ENCODE measurements at places on chromosomes 6 and 20.

- no peak overlapping the region for H3K4me3 ChIP-seq
- H3K27ac ChIP-seq = no peak overlapping the region
- H3K27me3 ChIP-seq = no peaks in the 10 kb centered on the region
- DNase-seq = no peak
- H3K36me3 ChIP-seq = no peaks in the 10 kb centered on the region
Measured at GRCh38 chr6:65505736-65506135, 201.3 kb downstream of the EYS start.

- peaks cover 17% of the 10 kb centered on the region for H3K4me1 ChIP-seq
- H3K27me3 ChIP-seq = no peaks in the 10 kb centered on the region
- H3K27ac ChIP-seq = no peak overlapping the region
- DNase-seq = no peak
- no peaks in the 10 kb centered on the region for H3K36me3 ChIP-seq
Measured at GRCh38 chr6:53982366-53983050, 128.7 kb upstream of the MLIP start.

DNA sequence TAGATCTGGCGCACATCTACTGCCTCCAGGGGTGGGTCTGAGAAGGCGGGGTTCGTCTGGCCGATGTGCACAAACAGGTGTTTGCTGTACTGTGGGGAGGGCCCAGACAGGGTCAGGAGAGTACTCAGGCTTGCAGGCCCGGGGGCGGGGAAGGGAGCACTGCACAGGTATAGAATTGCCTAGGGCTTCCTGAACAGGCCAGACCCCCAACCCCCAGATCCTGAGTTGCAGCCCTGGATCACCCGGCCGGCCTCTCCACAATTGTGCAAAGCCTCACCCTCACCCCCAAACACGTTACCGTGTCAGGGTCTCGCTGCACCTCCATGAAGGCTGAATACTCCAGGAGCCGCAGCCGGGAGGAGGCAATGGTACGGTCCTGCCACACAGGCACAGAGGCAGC is 7.8 kb downstream of the RPL10A start:
- peaks cover 10% of the 10 kb centered on the region for H3K4me1 ChIP-seq
- H3K27me3 ChIP-seq = no peaks in the 10 kb centered on the region
- DNase-seq = no peak
- H3K36me3 ChIP-seq = peaks cover 13% of the 10 kb centered on the region
- H3K27ac ChIP-seq = no peak overlapping the region

- H3K27me3 ChIP-seq = no peaks in the 10 kb centered on the region
- DNase-seq = no peak
- H3K4me3 ChIP-seq = no peak overlapping the region
- H3K4me1 ChIP-seq = no peaks in the 10 kb centered on the region
- H3K27ac ChIP-seq = no peak overlapping the region
- H3K36me3 ChIP-seq = no peaks in the 10 kb centered on the region
Measured at GRCh38 chr20:58802061-58802460, 48.6 kb downstream of the GNAS-AS1 start.

DNA sequence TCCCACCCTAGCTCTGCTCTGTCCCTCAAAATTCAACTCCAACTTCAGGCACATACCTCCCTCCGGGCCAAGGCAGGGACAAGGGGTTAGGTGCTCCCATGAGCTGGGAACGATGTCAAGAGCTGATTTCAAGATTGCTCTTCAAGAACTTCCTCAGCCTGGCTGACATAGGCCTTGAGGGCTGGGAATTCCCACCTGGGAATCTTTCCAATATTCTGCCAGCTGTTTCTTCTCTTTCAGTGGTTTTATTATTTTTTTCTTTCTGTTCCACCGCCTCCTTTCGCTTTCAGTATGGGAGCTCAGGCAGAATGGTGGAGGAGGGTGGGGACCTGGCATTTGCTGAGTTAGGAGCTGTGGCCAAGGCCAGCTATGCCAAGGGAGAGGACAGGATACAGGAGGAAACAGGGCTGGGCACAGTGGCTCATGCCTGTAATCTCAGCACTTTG is 33.7 kb downstream of the SRSF3 start:
- no peak overlapping the region for H3K4me3 ChIP-seq
- H3K27ac ChIP-seq = no peak overlapping the region
- no peak for DNase-seq
- no peaks in the 10 kb centered on the region for H3K36me3 ChIP-seq

DNA sequence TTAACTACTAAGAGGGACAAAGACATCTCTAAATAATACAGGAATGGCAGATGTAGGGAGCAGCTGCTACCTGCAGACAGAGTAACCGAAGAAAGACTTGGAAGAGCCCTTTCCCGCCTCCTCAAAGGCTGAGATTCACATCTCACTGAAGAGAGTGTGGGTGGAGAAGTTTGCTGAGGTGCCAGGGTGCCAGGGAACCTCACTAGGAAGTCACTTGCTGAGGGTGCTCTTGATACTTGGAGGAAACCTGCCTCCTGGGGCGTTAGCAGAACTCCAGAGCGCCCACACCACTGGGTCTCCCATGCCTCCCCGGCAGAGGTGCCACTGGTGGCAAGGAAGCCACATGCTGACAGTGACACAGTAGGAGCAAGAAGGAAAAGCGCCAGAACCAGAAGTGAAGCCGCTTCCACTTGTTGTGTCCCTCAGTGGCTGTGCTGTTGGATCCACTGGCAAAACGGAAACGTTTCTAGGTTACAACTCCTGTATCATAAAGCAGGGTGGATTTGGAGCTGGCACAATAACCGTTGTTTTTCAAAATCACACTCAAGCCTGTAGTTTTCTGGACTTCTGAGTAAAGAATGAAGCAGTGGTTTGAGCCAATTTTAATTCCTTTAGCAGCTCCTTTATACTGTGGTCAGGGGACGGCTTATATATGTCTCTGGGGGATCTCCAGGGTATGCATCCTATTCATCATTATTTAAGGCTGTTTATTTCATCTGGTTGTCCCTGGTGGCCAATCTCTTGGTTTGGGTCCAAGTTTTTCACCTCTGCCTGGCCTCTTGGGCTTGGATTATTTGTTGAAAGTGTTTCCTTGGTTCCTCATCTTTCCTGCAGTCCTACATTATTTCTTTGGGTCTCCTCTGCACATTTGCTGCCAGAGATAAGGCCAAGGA is 64.5 kb downstream of the CDC5L start:
- no peak overlapping the region for H3K4me3 ChIP-seq
- peaks cover 6% of the 10 kb centered on the region for H3K4me1 ChIP-seq
- no peaks in the 10 kb centered on the region for H3K27me3 ChIP-seq
- DNase-seq = no peak
- H3K27ac ChIP-seq = peak overlapping the region; percentile 56

DNA sequence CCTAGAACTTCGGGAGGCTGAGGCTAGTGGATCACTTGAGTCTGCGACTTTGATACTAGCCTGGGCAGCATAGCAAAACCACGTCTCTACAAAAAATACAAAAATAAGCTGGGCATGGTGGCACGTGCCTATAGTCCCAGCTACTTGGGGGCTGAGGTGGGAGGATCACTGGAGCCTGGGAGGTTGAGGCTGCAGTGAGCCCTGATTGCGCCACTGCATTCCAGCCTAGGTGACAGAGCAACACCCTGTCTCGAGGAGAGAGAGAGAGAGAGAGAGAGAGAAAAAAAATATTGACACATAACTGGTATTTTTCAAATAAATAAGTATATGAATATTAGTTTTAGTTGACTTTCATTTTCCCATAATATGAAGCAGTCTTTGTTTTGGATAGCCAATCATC is 222.2 kb downstream of the BTBD9 start:
- DNase-seq = no peak
- H3K27ac ChIP-seq = no peak overlapping the region
- H3K27me3 ChIP-seq = no peaks in the 10 kb centered on the region
- no peaks in the 10 kb centered on the region for H3K4me1 ChIP-seq

GRCh38 chr6:121756666-121757065 is 321.2 kb downstream of the GJA1 start:
- H3K36me3 ChIP-seq = no peaks in the 10 kb centered on the region
- no peaks in the 10 kb centered on the region for H3K4me1 ChIP-seq
- DNase-seq = no peak
- H3K27me3 ChIP-seq = no peaks in the 10 kb centered on the region
- H3K27ac ChIP-seq = no peak overlapping the region

- no peaks in the 10 kb centered on the region for H3K27me3 ChIP-seq
- no peak overlapping the region for H3K4me3 ChIP-seq
- H3K27ac ChIP-seq = no peak overlapping the region
- DNase-seq = no peak
- no peaks in the 10 kb centered on the region for H3K36me3 ChIP-seq
Measured at GRCh38 chr6:139343052-139343750, 31.2 kb downstream of the CITED2 start.

DNA sequence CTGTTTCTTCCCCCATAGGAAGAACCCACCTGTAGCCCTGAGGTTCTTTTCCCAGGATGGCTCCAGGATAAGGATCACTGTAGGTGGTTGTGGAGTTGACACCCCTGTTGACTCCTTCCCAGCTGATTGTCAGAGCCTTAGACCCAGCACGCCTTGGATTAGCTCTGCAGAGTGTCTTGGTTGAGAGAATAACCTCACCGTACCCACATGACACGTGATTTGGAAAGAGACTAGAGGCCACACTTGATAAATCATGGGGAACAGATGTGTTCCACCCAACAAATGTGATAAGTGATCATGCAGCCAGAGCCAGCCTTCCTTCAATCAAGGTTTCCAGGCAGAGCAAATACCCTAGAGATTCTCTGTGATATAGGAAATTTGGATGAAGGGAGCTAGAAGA is 12.2 kb downstream of the BTN3A1 start:
- H3K27ac ChIP-seq = no peak overlapping the region
- H3K36me3 ChIP-seq = peaks cover 23% of the 10 kb centered on the region
- H3K27me3 ChIP-seq = no peaks in the 10 kb centered on the region
- no peak for DNase-seq
- no peaks in the 10 kb centered on the region for H3K4me1 ChIP-seq

GRCh38 chr20:8153281-8153908 is 21.3 kb downstream of the PLCB1 start:
- no peak overlapping the region for H3K4me3 ChIP-seq
- no peak for DNase-seq
- peaks cover 78% of the 10 kb centered on the region for H3K4me1 ChIP-seq
- H3K27me3 ChIP-seq = no peaks in the 10 kb centered on the region
- peaks cover 3% of the 10 kb centered on the region for H3K36me3 ChIP-seq

GRCh38 chr6:135520781-135521180 is 23.2 kb upstream of the AHI1 start:
- DNase-seq = no peak
- no peaks in the 10 kb centered on the region for H3K36me3 ChIP-seq
- H3K4me1 ChIP-seq = no peaks in the 10 kb centered on the region
- H3K27ac ChIP-seq = no peak overlapping the region

DNA sequence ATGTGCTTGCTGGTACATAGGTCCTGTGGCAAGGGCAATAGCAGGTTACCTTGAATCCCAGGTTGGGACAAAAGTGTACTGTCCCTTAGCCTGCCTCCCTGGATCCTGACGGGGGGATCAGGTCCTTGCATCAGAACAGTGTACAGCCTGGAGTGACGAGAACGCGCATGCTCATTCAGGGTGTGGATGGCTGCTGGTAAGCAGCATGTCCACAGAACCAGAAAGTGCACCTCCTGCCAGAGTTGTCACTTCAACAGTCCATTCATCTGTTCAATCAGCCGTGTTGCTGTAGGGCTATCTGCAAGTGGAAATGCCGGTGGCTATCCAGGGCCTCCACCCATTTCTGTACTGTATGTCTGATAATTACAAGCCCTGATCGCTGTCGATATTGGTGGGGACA is 236.3 kb upstream of the SOX4 start:
- H3K4me3 ChIP-seq = no peak overlapping the region
- H3K36me3 ChIP-seq = no peaks in the 10 kb centered on the region
- H3K4me1 ChIP-seq = no peaks in the 10 kb centered on the region

DNA sequence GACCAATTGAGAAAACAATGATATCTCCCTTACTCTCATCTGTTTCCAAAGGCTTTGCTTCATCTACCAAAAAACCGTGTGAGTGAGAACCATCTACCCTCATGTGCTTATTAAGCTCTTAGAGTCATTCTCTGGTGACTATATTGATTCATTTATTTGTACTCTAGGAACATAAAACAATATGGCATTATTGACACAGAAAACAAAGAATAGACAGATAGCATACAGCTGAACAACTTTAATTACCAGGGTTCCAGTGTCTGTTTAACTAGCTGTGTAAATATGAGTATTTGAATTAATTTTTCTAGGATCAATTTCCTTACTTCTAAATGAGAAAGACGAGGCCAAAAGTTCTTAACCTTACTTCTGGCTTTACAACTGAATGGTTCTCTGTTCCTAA is 31.3 kb upstream of the HEY2 start:
- no peak overlapping the region for H3K27ac ChIP-seq
- DNase-seq = no peak
- no peaks in the 10 kb centered on the region for H3K4me1 ChIP-seq
- no peaks in the 10 kb centered on the region for H3K27me3 ChIP-seq
- no peak overlapping the region for H3K4me3 ChIP-seq

- H3K36me3 ChIP-seq = peaks cover 28% of the 10 kb centered on the region
- DNase-seq = no peak
- H3K4me3 ChIP-seq = no peak overlapping the region
- no peak overlapping the region for H3K27ac ChIP-seq
- H3K4me1 ChIP-seq = no peaks in the 10 kb centered on the region
- H3K27me3 ChIP-seq = no peaks in the 10 kb centered on the region
Measured at GRCh38 chr20:33602826-33603590, 59.1 kb upstream of the C20orf144 start.

GRCh38 chr20:1987826-1988225 is 6.0 kb downstream of the PDYN start:
- no peak overlapping the region for H3K27ac ChIP-seq
- H3K4me3 ChIP-seq = no peak overlapping the region
- no peak for DNase-seq
